ENCODE measurements at places on chromosomes 3 and 15.

DNA sequence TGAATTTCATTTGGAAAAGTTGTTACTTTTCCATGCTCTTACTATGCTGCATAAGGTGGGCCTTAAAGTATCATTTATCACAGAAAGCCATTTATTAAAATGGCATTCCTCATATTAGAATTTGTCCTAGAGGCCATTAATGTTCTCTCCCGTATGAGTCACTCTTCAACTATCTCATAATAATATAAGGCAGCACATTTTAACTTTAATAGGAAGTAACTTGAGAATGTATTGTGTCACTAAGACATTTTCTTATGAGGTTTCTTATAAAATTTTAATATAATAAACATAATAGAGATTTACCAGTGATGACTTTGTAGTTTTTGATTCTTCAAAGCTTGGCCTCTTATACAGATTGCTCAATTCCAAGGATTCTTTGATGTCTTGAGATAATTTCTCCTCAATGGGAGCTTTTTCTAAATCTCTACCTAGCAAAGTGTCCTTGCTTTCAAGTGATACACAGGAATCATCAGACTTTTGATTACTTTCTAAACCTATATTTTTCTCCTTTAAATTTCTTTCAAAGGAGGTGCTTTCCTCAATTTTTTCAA, 74.7 kb downstream of the ZBBX start:
- H3K36me3 ChIP-seq, result no peaks in the 10 kb centered on the region
- H3K27ac ChIP-seq, result no peak overlapping the region
- H3K4me1 ChIP-seq, result no peaks in the 10 kb centered on the region
- DNase-seq, result no peak

- H3K27ac ChIP-seq, result no peak overlapping the region
- no peaks in the 10 kb centered on the region for H3K4me1 ChIP-seq
- no peaks in the 10 kb centered on the region for H3K36me3 ChIP-seq
- DNase-seq, result no peak
- H3K27me3 ChIP-seq, result no peaks in the 10 kb centered on the region
Measured at GRCh38 chr15:51132384-51133139, 37.9 kb upstream of the TNFAIP8L3 start.

- H3K4me3 ChIP-seq, result no peak overlapping the region
- H3K27me3 ChIP-seq, result no peaks in the 10 kb centered on the region
- no peaks in the 10 kb centered on the region for H3K4me1 ChIP-seq
- no peaks in the 10 kb centered on the region for H3K36me3 ChIP-seq
Measured at GRCh38 chr15:57189466-57189865, 186.8 kb upstream of the CGNL1 start.

DNA sequence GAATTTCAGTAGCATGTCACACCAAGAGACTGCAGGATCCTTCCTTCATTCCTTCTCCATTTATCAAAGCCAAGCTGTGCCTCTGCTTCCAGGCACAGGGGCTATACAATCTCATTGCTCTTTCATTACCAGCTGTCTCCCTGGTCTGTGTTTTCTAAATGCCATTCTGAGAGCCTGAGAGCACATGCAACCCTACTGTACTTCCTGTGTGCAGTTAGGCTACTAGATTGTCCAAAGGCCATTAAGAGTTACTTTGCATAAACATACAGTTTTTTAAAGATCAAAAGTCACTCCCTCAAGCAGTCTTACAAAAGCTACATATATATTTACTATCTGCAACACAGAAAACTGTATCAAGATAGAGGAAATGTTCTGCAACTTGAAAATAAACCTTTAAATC, 110.1 kb downstream of the CFAP44 start:
- H3K36me3 ChIP-seq, result no peaks in the 10 kb centered on the region
- no peak for DNase-seq
- no peaks in the 10 kb centered on the region for H3K4me1 ChIP-seq
- H3K27ac ChIP-seq, result no peak overlapping the region

- DNase-seq, result no peak
- H3K27ac ChIP-seq, result no peak overlapping the region
- no peak overlapping the region for H3K4me3 ChIP-seq
- no peaks in the 10 kb centered on the region for H3K27me3 ChIP-seq
Measured at GRCh38 chr3:133568294-133569014, 5.0 kb upstream of the CDV3 start.

GRCh38 chr3:37224879-37225278, 50.5 kb upstream of the LRRFIP2 start:
- no peak overlapping the region for H3K27ac ChIP-seq
- H3K27me3 ChIP-seq, result no peaks in the 10 kb centered on the region
- DNase-seq, result no peak
- no peaks in the 10 kb centered on the region for H3K36me3 ChIP-seq

DNA sequence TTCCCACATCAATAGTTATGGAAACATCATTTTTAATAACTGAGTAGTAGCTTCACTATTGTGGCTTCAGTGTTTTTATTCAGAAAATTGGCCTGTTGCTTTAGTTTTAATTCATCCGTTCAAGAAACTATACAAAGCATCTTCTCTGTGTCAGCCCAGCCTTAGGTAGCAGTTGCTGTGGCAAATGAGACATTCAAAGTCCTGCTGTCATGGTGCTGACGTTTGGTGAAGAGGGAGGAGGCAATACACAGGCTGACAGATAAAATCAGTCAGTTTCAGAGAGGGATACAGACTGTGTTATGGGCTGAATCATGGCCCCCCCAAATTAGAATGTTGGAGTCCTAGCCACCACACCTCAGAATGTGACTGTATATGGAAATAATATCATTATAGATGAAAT, 56.5 kb downstream of the SLC7A14 start:
- no peaks in the 10 kb centered on the region for H3K27me3 ChIP-seq
- no peak overlapping the region for H3K4me3 ChIP-seq
- no peaks in the 10 kb centered on the region for H3K4me1 ChIP-seq
- no peaks in the 10 kb centered on the region for H3K36me3 ChIP-seq
- no peak overlapping the region for H3K27ac ChIP-seq
- DNase-seq, result no peak
